ENCODE measurements at places on chromosomes 5 and 9.

- no peak for DNase-seq
Measured at GRCh38 chr5:28313321-28313951, 1275.0 kb upstream of the CDH9 start.

- no peak for DNase-seq
Measured at GRCh38 chr5:3320317-3320875, 275.2 kb upstream of the IRX1 start.

DNA sequence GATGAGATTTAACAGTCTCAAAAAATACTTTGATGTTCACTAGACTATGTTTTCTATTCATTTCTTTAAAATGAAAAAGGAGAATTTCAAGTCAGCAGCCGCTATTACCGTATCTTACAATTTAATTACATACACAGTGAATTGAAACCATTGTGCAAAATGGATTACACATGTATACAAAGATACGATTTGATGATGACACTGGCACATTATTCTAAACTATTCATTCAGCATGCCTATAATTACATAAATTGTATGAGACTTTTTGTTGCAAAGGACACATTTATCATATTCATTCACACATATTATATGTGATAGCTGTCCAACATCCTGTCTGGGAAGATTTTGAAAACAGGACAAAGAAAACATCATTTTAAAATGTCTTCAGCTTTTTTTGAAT is 118.3 kb upstream of the VCAN start:
- DNase-seq, result no peak

DNA sequence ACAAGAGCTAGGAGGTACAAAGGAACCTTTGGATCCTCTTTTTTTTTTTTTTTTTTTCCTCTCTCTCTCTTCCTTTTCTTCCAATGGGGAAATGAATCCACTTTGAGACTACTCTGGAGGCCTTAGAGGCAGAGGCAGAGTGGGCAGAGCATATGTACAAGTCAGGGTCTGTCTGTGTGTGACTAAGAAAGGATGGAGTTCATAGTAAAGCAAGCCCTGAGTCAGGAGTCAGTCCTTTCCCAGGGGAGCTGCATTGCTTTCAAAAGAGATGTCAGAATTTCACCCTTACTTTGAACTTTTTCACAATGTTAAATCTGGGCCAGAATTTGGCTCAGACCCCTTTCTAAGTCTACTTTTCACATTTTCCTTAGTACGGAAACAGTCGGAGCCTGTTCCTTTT is 792.4 kb upstream of the C9orf72 start:
- DNase-seq, result no peak

DNA sequence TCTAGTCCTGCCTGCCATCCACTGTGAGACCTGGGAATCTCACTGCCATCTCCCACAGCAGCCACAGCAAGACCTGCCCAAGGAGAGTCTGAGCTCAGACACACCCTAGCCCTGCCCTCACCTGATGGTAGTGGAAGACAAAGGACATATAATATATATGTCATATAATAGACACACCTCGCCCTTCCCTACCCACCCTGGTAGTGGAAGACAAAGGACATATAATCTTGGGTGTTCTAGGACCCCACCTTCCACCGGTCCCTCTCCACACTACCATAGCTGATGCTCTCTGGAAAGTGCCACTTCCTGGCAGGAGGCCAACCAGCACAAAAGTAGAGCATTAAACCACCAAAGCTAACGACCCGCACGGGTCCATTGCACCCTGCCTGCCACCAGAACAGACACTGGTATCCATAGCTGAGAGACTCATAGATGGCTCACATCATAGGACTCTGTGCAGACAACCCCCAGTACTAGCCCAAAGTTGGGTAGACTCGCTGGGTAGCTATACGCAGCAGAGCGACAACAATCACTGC is 545.6 kb downstream of the CAAP1 start:
- DNase-seq, result no peak

Measured in stimulated activated CD8-positive, alpha-beta memory T cell treated with anti-CD3 and anti-CD28 coated beads, Interleukin-7, amount 100 ng/mL, for 4 hours (primary cell).